GM06990 (cell line): ENCODE measurements at places on chromosomes 2 and 18.

DNA sequence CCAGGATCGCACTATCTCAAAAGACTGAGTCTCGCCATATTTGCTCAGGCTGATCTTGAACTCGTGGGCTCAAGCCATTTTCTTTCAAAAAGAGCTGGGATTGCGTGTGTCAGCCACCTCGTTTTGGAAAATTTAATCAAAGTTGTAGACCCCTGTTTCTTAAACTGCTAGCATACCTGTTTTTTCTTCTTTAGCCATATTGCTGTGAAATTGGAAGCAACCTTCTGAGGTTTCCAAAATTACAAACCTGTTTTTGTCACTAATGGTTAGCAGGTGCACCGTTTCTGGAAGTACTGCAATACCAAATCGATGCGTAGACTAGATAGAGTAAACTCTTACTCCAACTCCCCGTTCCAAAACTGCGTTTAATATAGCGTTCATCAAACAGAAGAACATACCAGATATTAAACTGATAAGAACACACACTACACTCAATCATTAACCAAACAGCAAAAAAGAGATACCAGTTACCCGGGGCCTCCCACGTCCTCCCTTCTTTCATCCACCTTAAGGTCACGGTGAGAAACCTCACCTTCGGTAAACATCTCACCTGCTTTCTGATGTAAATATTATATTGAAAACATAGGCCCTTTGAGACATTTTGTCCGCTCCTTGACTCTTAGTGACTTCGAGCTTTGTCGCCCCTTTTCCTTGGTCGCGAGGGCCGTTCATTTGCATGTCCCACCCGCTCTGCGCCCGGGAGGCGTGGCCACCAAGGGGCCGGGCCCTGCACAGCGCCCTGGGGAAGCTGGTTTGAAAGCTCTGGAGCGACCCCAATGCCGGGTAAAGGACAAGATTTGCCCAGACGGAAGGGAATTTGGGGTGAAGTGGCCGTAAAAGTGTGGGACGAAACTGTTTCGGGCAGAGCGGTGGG lies at the start of gene RNU2-63P:
Gene RNU2-63P, minus strand, starts transcription at position 462 of the 874 bp plus-strand sequence.
- peak; percentile 79 for DNase-seq

GRCh38 chr2:239765911-239766310 lies 259.2 kb downstream of the NDUFA10 start:
- DNase-seq = no peak

GRCh38 chr18:6561420-6561861 lies 146.7 kb upstream of the L3MBTL4 start:
- DNase-seq = no peak

GRCh38 chr2:241905716-241906377 lies 36.3 kb downstream of the RTP5 start:
- DNase-seq = no peak

DNA sequence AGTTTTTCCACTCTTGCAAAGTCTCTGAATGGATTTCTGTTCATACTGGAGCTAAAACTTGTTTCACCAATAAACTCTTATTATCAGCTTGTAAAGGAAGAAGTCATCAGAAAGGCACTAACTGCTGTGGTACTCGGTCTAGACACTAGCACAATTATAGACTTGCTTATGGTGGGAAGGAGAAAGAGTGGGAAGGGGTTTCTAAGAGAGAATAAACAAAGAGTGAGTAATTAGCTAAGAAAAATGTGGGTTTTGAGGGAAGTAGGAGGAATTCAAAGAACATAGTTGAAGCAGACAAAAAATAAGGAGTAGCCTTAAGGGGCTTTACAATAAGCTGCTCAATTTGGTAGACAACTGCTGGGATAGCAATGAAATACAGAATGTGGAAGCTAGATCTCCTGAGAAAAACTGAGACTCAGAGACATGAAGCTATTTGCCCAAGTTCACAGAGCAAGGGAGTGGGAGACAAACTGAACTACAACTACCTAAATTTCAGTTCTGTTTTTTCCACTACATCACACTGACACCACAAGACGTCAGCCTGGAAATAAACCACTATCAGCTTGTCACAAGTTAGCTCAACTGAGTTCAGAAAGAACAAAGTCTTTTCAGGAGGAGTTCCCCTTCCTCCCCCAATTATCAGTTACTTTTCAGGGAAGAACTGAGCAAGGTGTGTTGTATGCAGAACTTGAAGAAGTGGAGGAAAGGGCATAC lies 59.7 kb downstream of the MAP4K3 start:
- peak; percentile 36 for DNase-seq

- no peak for DNase-seq
Observed at GRCh38 chr2:189016311-189016861, 42.2 kb downstream of the COL3A1 start.

DNA sequence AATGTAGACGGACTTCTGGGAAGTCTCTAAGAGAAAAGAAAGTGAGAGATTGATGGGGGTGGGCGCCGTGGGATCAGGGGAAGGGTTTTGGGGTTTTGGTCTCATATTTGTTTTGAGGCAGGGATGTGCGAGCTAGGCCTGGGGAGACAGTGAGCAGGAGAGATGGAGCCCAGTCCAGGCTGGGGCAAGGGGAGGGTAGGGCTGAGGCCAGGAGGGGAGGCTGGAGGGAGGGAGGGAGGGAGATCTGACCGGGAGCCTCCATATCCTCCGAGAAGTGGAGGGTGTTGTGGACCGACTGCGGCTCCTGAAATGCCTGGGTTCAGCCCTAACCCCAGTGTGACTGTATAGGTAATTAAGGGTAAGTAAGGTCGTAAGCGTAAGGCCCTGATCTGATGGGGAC lies 72.8 kb upstream of the ODC1 start:
- DNase-seq = no peak
